ENCODE measurements at places on chromosomes 2 and 18.

GRCh38 chr18:69958422-69958821, 10.7 kb upstream of the CD226 start:
- no peak for ATAC-seq

- ATAC-seq: peak; percentile 81
Observed at GRCh38 chr2:188969236-188969635, 4.9 kb upstream of the COL3A1 start.

DNA sequence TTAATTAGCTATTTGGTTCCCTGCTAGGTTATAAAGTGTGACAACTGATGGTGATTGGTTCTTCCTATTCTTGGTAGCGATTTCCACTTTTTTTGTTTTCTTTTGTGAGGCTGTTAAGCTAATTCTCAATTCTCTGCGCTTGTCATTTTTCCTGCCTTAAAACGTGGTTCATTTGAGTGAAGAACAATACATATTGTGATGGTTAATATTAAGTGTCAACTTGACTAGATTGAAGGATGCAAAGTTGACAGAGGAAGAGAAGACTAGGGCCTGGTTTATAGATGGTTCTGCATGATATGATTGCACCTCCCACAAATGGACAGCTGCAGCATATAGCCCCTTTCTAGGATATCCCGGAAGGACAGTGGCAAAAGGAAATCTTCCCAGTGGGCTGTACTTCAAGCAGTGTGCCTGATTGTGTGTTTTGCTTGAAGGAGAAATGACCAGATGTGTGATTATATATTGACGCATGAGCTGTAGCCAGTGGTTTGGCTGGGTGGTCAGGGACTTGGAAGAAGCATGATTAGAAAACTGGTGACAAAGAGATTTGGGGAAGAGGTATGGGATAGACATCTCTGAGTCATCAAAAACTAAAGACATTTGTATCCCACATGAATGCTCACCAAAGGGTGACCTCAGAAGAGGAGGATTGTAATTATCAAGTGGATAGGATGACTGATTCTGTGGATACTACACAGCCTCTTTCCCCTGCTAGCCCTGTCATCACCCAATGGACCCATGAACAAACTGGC, 39.4 kb upstream of the ZNF804A start:
- no peak for ATAC-seq

- ATAC-seq: no peak
Observed at GRCh38 chr2:240759459-240759858, 60.6 kb downstream of the KIF1A start.

GRCh38 chr2:207459990-207460757, 69.6 kb upstream of the CREB1 start:
- no peak for ATAC-seq

DNA sequence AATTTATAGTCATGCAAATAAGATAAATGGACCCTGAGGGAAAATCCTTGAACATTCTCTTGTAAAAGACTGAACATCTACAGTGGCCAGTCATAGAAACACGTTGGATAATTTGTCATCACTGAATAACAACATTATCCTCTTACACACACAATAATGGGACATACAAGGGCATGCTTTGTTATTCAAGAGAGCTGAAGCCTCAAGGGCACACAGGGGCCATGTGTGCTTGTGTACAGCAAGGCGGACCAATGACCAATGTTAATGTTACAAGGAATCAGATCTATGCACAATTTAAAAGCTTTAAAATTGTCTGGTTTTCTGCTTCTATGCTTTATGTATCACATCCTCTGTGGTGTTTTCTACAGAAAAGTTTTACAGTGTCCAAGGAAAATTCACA, 23.7 kb downstream of the COL6A3 start:
- no peak for ATAC-seq
